K562 (cell line): ENCODE measurements at places on chromosomes 2 and 18. TPM values are rescaled to one million over a fixed set of nuclear protein-coding genes. Genes with fewer than 3 reads are reported as not detected.

- no peak for DNase-seq
- H3K36me3 ChIP-seq = no peaks in the 10 kb centered on the region
- no peak overlapping the region for H3K27ac ChIP-seq
- H3K4me3 ChIP-seq = no peak overlapping the region
- H3K4me1 ChIP-seq = no peaks in the 10 kb centered on the region
- H3K27me3 ChIP-seq = no peaks in the 10 kb centered on the region
Measured at GRCh38 chr18:54973046-54973445, 13.8 kb upstream of the CCDC68 start.

DNA sequence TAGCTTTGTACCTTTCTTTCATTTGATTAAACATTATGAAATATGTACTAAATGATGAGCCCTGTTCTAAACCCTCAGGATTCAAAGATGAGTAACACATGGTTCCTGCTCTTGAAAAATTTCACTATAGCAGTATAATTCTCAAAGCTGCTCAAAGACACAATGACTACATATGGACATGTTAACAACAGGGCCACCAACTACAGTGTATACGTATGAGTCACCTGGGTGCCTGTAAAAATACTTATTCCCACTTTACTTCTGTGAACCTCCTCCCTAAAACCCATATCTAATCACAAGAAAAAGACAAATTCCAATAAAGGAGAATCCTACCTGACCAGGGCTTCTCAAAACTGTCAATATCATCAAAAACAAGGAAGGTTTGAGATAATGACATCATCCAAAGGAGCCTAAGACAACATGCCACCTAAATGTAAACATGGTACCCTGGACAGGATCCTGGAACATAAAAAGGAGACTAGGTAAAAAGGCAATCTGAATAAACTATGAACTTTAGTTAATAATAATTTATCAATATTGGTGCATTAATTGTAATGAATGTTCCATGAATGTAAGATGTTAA, 84.7 kb downstream of the FAM161A start:
- H3K4me1 ChIP-seq = no peaks in the 10 kb centered on the region
- DNase-seq = no peak
- H3K27ac ChIP-seq = no peak overlapping the region

- H3K27ac ChIP-seq = no peak overlapping the region
Measured at GRCh38 chr2:50766058-50766457, 265.9 kb downstream of the NRXN1 start.

GRCh38 chr2:109472974-109473373, 140.8 kb downstream of the SEPTIN10 start:
- no peak for DNase-seq
- H3K4me3 ChIP-seq = no peak overlapping the region
- H3K4me1 ChIP-seq = no peaks in the 10 kb centered on the region
- no peaks in the 10 kb centered on the region for H3K36me3 ChIP-seq

- H3K4me1 ChIP-seq = no peaks in the 10 kb centered on the region
- H3K36me3 ChIP-seq = no peaks in the 10 kb centered on the region
- H3K27me3 ChIP-seq = no peaks in the 10 kb centered on the region
Measured at GRCh38 chr2:50714089-50714488, 317.8 kb downstream of the NRXN1 start.

- H3K27me3 ChIP-seq = peaks cover 42% of the 10 kb centered on the region
- no peaks in the 10 kb centered on the region for H3K4me1 ChIP-seq
- H3K27ac ChIP-seq = no peak overlapping the region
- no peak overlapping the region for H3K4me3 ChIP-seq
- no peak for DNase-seq
Measured at GRCh38 chr18:48072428-48073204, 142.2 kb upstream of the SMAD2 start.

DNA sequence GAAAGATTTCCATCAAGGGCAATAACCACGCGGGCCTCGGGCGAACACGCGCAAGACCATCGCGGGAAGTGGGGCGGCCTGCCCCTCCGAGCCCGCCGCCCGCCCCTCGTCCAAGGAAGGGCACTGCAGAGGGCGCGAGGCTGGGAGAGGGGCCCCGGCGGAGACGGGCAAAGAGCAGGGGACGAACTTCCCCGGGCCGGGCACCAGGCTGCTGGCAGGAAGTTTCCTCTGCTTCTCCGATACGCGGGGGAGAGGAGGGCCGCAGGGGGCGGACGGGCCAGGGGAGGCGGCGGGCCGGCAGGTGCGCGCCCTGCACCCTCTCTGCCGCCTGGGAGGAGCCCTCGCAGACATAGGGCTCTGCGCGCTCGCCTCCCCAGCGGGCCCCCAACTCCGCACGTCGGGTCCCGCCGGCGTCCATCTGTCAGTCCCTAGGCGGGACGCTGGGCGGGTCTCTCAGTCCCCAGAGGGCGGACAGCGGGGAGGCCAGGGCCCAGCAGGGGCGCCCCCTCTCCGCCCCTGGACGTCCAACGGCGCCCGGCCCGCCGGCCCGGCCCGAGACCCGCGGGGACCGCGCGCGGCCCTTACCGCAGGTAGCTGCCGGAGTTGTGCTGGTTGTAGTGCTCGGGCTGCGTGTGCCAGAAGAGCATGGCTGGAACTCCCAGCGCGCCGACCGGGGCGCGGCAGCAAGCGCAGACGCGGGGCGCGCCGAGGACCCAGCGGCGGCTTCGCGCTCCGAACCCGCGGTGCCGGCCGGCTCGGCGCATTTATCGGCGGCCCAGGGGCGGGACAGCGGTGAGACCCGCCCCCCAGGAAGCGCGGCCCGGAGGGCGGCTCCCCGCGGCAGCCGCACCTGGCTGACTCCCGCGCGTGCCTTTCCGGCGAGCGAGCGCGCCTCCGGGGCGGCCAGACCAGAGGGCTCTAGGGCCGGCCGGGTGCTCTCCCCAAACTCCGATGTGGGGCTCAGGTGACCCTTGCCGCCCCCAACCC, at the start of gene TFCP2L1:
TSS of gene TFCP2L1 (minus strand) at position 740 of the 987 bp plus-strand sequence. CDS start at position 647, 93 bp downstream.
- H3K27me3 ChIP-seq = peaks cover 14% of the 10 kb centered on the region; the same call in 1 of the 3 replicates
- H3K36me3 ChIP-seq = no peaks in the 10 kb centered on the region
- H3K4me3 ChIP-seq = peak within 1 kb of the TSS; percentile 41

- no peaks in the 10 kb centered on the region for H3K36me3 ChIP-seq
- no peak overlapping the region for H3K4me3 ChIP-seq
- no peaks in the 10 kb centered on the region for H3K27me3 ChIP-seq
- H3K27ac ChIP-seq = no peak overlapping the region
Measured at GRCh38 chr18:50662177-50662576, 102.3 kb downstream of the MAPK4 start.

GRCh38 chr2:55420439-55420725, 726 bp upstream of the CCDC88A start:
- peak overlapping the region; percentile 48 for H3K27ac ChIP-seq
- H3K27me3 ChIP-seq = no peaks in the 10 kb centered on the region
- peaks cover 6% of the 10 kb centered on the region; the same call in 1 of the 3 replicates for H3K36me3 ChIP-seq
- H3K4me3 ChIP-seq = peak overlapping the region; percentile 91
- H3K4me1 ChIP-seq = peaks cover 4% of the 10 kb centered on the region
- no peak for DNase-seq

DNA sequence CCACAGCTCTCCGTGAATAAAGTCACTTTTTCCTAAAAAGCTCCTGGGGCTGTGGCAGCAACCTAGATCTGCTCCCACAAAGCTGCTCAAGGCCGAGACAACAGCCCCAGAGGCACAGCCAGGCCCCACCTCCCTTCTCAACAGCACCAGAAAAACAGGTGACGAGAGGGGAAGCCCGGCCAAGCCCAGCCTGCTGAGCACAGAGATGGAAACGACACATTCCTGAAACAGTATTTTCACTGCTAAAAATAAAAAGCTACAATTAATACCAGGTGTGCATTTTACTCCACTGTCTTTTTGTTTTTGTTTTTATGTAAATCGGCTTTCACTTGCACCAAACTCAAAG, 199.3 kb downstream of the HDAC4 start:
- H3K4me1 ChIP-seq = no peaks in the 10 kb centered on the region; the same call in none of the 2 replicates
- no peak overlapping the region for H3K4me3 ChIP-seq
- no peak for DNase-seq

- H3K27ac ChIP-seq = no peak overlapping the region
- no peaks in the 10 kb centered on the region for H3K4me1 ChIP-seq
- no peak overlapping the region for H3K4me3 ChIP-seq
- H3K27me3 ChIP-seq = no peaks in the 10 kb centered on the region
- no peaks in the 10 kb centered on the region for H3K36me3 ChIP-seq
Measured at GRCh38 chr2:19845323-19845920, 56.4 kb downstream of the TTC32 start.

DNA sequence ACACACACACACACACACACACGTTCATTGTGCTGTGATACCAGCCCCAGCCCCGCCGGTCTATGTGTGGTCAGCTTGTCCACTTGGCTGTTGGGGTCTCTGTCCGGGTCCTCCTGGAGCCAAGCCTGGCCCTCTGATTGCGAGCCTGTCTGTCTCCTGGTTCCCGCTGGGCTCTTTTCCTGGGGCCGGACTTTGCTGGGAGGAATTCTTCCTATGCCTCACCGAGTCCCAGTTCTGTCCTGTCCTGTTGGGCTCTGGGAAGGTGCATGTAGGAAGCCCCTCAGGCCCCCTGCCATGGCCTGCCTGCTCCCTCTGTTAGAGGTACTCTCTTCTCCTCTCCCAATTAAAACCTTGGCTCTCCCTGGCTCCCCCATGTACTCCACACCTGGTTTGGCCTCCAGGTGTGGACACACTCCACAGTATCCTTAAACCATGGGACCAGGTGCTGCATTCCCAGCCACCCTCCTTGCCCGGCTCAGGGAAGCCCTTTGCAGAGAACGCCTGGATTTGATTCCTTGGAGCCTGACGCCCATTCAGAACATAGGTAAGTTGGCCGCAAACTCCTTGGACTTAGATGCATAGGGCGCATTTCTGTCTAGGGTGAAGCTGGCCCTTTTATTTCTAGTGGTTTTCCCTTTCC, 42.3 kb downstream of the CABLES1 start:
- H3K36me3 ChIP-seq = no peaks in the 10 kb centered on the region
- peaks cover 55% of the 10 kb centered on the region for H3K27me3 ChIP-seq
- H3K4me1 ChIP-seq = no peaks in the 10 kb centered on the region
- no peak for DNase-seq

- H3K27ac ChIP-seq = peak overlapping the region; percentile 66
- no peaks in the 10 kb centered on the region for H3K27me3 ChIP-seq
- no peak overlapping the region for H3K4me3 ChIP-seq
- peaks cover 2% of the 10 kb centered on the region; the same call in 1 of the 3 replicates for H3K36me3 ChIP-seq
- H3K4me1 ChIP-seq = peaks cover 21% of the 10 kb centered on the region
Measured at GRCh38 chr2:65350651-65351056, 81.7 kb downstream of the SPRED2 start.

DNA sequence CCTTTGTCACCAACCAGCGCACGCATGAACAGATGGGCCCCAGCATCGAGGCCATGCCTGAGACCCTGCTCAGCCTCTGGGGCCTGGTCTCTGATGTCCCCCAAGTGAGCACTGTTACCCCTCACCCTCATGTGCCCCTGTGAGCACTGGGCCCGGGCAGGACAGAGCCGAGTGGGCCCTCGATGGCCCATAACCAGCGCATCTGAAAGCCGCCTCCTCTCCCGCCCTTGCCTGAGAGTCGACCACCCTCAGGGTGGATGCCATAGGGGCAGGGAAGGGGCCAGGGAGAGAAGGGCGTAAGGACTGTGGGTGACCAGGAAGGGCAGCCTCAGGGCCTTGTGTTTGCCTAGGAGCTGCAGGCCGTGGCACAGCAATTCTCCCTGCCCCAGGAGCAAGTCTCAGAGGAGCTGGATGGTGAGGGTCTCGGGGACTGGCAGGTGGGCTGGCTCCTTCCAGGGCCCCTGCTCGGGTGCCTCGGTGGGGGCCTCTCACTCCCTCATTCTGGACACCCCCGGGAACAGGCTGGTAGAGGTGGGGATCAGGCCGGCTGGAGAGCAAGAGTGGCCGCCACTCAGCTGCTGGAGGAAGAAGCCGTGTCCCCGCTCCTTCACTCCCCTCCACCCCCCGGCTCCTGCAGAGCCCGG, 2.1 kb downstream of the PROM2 start:
- H3K27ac ChIP-seq = no peak overlapping the region
- no peaks in the 10 kb centered on the region for H3K36me3 ChIP-seq
- H3K4me3 ChIP-seq = no peak overlapping the region

- DNase-seq = no peak
- H3K36me3 ChIP-seq = no peaks in the 10 kb centered on the region
- H3K27me3 ChIP-seq = no peaks in the 10 kb centered on the region
- H3K4me3 ChIP-seq = no peak overlapping the region
- no peaks in the 10 kb centered on the region for H3K4me1 ChIP-seq
Measured at GRCh38 chr2:107790837-107791236, 35.9 kb upstream of the RGPD4 start.

DNA sequence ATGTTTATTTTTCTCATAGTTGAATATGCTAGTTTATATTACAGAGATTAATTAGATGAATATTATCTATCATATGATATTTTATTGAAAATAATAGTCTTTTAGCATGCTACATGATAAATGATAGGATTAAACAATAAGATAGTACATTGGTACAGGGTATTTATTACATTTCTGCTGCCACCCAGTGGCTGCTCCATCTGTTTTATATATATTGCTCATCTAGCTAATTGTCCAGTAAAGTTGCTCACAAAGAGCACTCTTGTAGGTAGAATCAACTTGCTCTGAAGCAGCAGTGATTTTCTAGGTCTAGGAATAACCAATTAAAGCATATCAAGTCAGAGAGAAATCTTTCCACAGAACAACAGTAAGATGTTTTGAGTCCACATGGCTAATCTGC, 183.3 kb downstream of the ASXL3 start:
- DNase-seq = no peak
- H3K27ac ChIP-seq = no peak overlapping the region
- H3K36me3 ChIP-seq = no peaks in the 10 kb centered on the region

DNA sequence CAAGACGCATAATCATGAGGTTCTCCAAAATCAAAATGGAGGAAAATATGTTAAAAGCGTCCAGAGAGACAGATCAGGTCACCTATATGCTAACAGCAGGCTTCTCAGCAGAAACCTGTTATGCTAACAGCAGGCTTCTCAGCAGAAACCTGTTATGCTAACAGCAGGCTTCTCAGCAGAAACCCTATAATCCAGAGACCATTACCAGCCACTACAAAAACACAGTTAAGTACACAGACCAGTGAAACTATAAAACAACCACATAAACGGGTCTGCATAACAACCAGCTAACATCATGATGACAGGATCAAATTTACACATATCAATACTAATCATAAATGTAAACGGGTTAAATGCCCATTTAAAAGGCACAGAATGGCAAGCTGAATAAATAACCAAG, 1548.4 kb upstream of the TMEFF2 start:
- no peaks in the 10 kb centered on the region for H3K4me1 ChIP-seq
- no peak overlapping the region for H3K27ac ChIP-seq
- no peaks in the 10 kb centered on the region for H3K27me3 ChIP-seq
- no peak overlapping the region for H3K4me3 ChIP-seq

DNA sequence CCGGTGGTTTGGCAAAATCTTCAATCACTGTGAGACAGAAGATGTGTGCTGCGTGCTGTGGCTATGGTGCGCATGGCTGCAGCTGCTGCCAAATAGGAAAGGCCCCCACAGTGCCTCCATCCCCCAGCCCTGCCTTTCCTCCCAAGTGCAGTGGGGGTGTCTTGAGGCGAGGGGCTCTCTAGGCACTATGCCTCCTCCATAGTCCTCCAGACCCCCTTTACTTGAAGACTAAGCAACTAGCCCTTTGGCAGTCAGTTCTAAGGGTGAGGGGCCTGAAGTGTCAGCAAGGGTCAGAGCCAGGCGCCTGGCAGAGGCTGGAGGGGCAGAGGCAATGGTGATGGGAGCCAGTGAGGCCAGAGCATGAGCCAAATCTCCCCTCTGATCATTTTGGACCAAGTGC, 13.6 kb upstream of the TMEM185B start:
- no peaks in the 10 kb centered on the region for H3K36me3 ChIP-seq
- no peak overlapping the region for H3K27ac ChIP-seq
- no peaks in the 10 kb centered on the region for H3K27me3 ChIP-seq

CXXC1 gene
- total RNA-seq = 59.1 and 81.0 TPM in 2 replicates

RUFY4 gene
- total RNA-seq = not detected in 2 replicates

NT5DC4 gene
- total RNA-seq = 4.7 and 6.8 TPM in 2 replicates

PNO1 gene
- 32.5 and 33.3 TPM in 2 replicates for total RNA-seq

CHRNG gene
- not detected in 2 replicates for total RNA-seq

GPN1 gene
- 39.6 and 40.4 TPM in 2 replicates for total RNA-seq

TUBB8B gene
- not detected in 2 replicates for total RNA-seq

CD8B2 gene
- total RNA-seq = not detected in 2 replicates

ABCG8 gene
- total RNA-seq = not detected in 2 replicates

PLEKHH2 gene
- 2.1 and 3.1 TPM in 2 replicates for total RNA-seq

GBX2 gene
- 0.53 and 0.54 TPM in 2 replicates for total RNA-seq
